ENCODE measurements at places on chromosomes 12 and 14. TPM values are rescaled to one million over a fixed set of nuclear protein-coding genes. Genes with fewer than 3 reads are reported as not detected.
A peak's percentile ranks its signal among the peaks of the same experiment; 100 is the strongest.

- DNase-seq: no peak
Observed at GRCh38 chr14:94004015-94004414, 6.9 kb downstream of the CCDC197 start.

GRCh38 chr12:130606231-130606630, 109.9 kb downstream of the RIMBP2 start:
- DNase-seq: no peak

DNA sequence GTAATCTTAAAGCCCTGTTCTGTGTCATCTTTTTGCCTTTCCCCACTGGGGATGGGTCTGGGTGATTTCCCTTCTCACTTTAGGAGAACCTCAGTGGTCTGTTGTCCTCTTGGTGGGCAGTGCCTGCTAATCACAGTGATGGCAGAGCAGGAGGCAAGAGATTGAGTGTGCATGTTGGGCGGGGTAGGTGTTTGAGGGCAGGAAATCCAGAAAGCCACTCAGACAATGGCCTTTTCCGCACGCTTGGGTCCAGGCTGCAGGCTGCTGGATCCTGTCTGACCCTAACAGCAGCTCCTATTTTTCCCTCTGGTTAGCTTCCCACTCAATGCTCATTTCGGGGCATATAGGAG, 13.7 kb upstream of the ITGA5 start:
- no peak for DNase-seq

The NAA25 gene
- total RNA-seq: 48.7 TPM

- no peak for DNase-seq
Observed at GRCh38 chr14:65981192-65981843, 504.9 kb upstream of the CCDC196 start.

The TSPAN11 gene
- total RNA-seq: 9.4 TPM

DNA sequence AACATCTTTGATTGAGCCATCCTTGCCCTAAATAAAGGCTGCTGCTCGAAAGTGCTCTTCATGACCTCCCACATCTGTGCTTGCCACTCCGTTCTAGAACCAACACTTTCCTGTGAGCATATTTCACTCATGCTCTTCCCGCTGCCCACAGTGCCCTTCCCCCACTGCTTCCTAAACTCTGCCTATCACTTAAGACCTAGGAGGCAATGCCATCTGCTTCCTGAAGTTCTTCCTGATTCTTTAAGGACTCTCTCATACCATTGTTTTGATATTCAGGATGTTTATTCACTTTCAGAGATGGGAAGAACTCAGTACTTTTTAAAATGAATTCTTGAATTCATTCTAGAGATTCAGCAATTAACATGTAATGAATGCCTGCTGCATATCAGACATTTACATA, 49.9 kb downstream of the ZFYVE21 start:
- DNase-seq: no peak

- no peak for DNase-seq
Observed at GRCh38 chr14:94768521-94769390, 1.2 kb downstream of the GSC start.

The JDP2 gene
- total RNA-seq: 32.9 TPM

DNA sequence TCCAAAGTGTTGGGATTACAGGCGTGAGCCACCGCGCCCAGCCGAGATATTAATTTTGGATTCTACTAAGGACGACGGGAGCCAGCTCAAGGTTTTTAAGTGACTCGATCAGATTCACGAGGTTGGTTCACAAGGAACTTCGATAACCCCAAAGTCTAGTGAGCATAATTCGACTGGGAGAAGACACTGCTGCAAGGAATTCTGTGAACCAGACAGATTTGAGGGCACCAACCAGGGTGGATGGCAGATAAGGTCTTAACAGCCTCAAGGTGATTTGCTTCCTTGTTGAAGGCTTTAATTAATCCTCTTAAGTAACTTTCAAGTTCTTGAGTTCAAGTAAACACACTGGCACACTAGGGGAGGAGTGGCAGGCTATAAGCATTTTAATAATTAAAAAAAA, 1.1 kb upstream of the KLHDC2 start:
- no peak for DNase-seq

GRCh38 chr14:35855876-35856481, 29.8 kb downstream of the BRMS1L start:
- DNase-seq: no peak

The NXPH4 gene
- not detected for total RNA-seq

The CLMN gene
- total RNA-seq: 55.0 TPM

- no peak for DNase-seq
Observed at GRCh38 chr14:40394634-40395340, 962.6 kb upstream of the FBXO33 start.

DNA sequence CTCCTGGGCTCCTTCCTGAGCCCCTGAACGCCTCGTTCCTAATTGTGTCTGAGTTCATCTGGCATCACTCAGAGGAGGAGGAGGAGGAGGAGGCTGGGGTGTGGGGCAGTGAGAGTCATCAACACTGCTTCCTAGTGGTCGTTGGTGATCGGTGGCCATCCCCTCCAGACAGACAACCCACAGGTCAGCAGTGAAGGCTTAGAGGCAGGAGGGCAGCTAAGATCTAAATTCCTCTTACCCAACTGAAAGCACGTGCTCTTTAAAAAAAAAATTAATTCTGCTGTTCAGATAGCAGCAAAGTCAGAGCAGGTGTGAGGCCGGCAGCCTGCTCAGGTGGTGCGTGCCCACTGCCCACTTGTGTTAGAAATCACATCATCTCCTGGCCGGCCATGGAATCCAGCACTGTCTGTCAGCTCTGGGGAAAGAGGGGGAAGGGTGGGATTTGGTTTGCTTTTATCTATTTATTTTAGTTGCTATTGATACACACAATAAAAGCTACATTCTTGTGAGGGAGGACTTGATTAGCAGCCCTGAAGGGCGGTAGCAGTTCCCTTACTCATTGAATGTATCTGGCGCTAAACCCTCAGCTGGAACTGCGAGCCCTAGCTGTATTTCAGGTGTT, 46.6 kb downstream of the PPP2R5C start:
- no peak for DNase-seq

- no peak for DNase-seq
Observed at GRCh38 chr12:40907115-40907527, 214.9 kb downstream of the CNTN1 start.

DNA sequence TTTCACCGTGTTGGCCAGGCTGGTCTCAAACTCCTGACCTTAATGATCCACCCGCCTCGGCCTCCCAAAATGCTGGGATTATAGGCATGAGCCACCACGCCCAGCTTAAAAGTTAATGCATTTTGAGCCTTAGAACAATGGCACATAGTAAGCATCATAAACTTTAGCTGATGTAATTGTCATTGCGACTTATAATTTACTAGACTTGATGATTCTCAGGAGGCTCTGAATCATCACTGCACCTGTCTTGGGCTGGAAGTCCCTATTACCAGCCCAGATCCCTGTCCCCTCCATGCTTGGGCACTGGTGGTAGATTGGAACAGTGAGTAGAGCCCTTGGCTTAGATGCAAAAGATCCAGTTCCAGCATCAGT, 26.1 kb downstream of the KMT5A start:
- DNase-seq: no peak

The RAD9B gene
- total RNA-seq: 0.88 TPM

GRCh38 chr14:85415015-85415712, 114.8 kb upstream of the FLRT2 start:
- peak; percentile 53 for DNase-seq

GRCh38 chr12:291153-291723, 28.6 kb upstream of the SLC6A13 start:
- DNase-seq: no peak

GRCh38 chr12:105329926-105330282, 587 bp upstream of the C12orf75 start:
- DNase-seq: no peak

- no peak for DNase-seq
Observed at GRCh38 chr14:32692441-32692840, 246.2 kb upstream of the NPAS3 start.

DNA sequence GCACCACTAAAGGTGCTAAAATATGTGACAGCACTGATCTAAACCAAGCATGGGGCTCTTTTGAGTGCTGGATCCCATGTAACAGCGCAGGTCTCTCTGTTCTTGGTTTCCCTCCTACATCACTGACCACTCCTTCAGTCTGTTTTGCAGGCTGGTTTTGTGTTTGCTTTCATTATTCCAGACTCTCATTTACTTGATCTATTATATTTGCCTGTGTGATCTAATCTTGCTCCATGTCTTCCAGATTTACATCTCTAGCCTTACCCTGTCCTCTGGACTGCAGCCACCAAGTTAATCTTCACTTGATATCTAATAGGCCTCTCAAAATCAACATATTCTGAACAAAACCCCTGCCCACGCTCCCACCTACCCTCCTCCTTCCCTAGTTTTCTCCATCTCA, 8.6 kb downstream of the GLIPR1 start:
- DNase-seq: no peak

DNA sequence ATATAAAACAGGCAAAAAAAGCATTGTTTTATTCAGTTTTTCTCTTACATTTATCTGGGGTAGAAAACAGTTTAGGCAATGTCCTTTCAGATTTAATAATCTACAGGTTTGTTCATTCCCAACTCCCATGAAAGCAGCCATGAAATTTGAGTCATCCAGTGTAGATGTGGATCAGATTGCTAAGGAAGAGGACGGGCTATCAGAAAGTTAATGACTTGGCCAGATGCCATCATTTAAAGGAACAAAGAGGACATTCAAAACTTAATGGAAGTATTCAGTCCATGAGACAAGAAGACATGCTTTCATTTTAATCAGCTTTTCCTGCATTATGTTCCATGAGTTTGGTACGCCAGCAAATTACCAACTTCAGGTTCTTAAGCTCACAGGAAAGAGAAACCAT, 31.1 kb upstream of the POC1B start:
- no peak for DNase-seq

DNA sequence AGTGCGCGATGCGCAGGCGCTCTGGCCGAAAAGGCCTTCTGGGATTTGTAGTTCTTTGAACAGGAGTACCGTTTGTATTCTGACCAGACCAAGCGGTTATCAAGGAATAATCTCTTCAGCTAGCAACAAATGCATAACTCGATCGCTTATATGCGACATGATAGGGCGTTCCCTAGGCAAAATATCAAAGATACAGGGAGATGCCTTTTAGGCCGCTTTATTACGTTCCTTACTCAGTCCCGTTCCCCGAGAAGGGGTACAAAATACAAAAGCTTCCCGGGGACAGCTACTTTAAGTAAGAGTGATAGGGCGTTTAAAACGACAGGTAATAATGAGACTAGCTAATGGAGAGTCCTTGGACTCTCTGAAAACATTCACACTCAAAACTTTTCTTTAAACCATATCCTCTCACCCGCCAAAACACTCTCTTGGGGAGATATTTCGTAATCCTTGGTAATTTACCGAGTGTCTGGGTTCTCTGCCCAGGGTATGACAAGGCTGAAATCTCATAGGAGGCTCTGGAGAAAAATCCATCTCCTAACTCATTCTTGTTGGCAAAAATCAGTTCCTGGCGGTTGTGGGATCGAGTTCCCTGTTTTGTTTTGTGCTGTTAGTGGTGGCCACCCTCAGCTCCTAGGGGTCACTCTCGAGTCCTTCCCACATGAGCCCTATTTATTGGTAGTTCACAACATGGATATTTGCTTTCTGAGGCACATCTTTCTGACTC, 412 bp upstream of the SNW1 start:
- peak; percentile 40 for DNase-seq

DNA sequence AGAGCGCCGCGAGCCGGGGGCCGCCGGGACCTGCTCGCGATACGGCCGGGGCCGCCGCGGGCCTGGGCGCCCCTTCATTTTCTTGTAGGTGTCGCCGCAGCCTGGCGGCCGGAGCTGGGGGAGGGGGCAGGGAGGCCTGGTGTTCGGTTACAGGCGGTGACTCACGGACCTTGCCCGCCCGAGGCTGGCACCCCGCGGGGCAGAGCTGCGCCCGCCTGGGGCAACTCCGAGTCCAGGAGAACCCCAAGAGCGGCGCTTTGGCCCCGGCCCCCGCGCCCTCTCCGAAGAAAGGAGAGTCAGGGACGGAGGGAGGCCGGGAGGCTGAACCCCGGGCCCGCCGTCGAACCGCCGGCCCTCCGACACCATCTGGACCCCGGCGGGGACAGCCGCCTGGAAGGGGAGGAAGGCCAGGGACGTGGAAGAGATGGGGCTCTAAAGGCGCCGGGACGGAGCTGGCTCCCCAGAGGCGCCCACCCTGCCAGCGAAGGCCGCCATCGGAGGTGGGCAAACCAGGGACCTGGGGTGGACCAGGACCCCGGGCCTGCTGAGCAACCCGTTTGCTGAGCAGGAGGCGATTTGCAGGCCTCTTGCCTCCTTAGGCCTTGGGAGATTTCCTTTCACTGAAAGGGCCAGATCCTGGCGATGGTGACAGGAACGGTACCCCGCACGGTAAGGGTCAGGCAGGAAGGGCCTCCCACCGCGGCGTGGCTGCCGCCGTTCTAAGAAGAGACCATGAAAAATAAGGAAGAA, 843 bp upstream of the NUAK1 start:
- peak; percentile 76 for DNase-seq

GRCh38 chr12:48189331-48190125, 6.1 kb downstream of the CCDC184 start:
- DNase-seq: peak; percentile 75

- DNase-seq: no peak
Observed at GRCh38 chr12:117830471-117830870, 138.3 kb downstream of the KSR2 start.

The HCAR2 gene
- total RNA-seq: not detected

GRCh38 chr12:112008918-112009317, 4.0 kb downstream of the TMEM116 start:
- DNase-seq: no peak

- peak; percentile 75 for DNase-seq
Observed at GRCh38 chr14:99966912-99967311, 98.3 kb upstream of the EVL start.

The NFKBIA gene
- total RNA-seq: 112 TPM

The ZNF410 gene
- total RNA-seq: 48.8 TPM

DNA sequence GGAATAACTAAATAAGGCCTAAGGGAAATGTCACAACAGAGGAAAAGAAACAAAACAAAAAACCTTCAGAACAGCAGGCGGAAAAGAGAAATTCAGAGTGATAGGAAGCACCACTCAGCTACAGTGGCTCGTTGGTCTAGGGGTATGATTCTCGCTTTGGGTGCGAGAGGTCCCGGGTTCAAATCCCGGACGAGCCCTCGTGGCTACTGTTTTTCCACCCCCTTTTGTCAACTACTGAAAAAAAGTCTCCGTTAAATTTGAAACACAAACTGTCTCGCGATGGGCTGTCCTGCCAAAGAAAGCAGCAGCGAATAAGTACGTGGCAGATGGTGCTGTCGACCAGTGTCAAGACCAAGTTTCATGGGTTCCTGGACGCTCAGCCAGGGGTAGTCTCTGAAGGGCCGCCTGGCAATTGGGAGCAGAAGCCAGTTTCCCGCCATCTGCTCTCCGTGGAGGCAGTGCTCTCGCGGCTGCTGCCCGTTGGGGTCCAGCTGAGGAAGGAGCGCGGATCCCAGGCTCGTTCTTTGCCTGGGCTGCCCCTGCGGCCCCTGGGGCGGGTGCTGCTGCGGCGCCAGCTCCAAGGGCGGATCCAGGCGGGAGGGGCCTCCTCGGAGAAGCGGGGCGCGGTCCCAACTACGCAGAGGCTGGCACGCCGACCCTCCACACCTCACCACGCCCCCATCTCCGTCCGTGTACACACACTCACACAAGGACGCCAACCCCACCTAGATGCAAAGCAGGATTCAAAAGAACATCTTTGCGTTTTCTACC, at the start of gene RNASE4:
TSS of gene RNASE4 (plus strand) at position 670 of the 771 bp plus-strand sequence. CDS start 14,812 bp downstream, outside the sequence.
- DNase-seq: peak; percentile 90

- DNase-seq: no peak
Observed at GRCh38 chr12:81819991-81820633, 61.0 kb upstream of the PPFIA2 start.

GRCh38 chr12:70247653-70248199, 4.5 kb downstream of the CNOT2 start:
- DNase-seq: no peak

Data from uterus (tissue), 4 donors.